ENCODE measurements at places on chromosomes 4 and X. TPM values are rescaled to one million over a fixed set of nuclear protein-coding genes. Genes with fewer than 3 reads are reported as not detected.

Gene NOX1
- 0.08 TPM for total RNA-seq

- no peak for ATAC-seq
Measured at GRCh38 chr4:169799260-169799659, 41.5 kb upstream of the HPF1 start.

GRCh38 chrX:41688835-41689234 lies at the start of gene GPR34:
Gene GPR34, plus strand, starts transcription at chrX:41688973. Its CDS starts 6,661 bp downstream, at chrX:41695634.
- no peak for ATAC-seq

Gene SOWAHB
- 9.6 TPM for total RNA-seq

DNA sequence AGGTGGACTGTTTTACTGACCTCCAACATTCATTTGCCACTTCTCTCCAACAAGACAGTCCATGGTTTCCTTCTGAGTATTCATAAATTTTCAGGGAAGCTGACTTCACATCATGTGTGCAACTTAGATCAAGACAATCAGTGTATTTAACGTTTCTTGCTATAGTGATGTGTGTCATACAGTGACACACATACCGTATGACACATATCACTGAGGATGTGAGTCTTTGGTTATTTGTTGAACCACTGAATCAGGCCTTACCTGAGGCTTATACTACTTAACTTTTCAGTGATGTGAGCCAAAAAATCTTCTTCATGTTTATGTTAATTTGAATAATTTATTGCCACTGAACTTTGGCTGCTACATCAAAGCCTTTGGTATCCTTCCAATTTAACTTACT lies 166.8 kb downstream of the BMPR1B start:
- ATAC-seq = peak; percentile 80

DNA sequence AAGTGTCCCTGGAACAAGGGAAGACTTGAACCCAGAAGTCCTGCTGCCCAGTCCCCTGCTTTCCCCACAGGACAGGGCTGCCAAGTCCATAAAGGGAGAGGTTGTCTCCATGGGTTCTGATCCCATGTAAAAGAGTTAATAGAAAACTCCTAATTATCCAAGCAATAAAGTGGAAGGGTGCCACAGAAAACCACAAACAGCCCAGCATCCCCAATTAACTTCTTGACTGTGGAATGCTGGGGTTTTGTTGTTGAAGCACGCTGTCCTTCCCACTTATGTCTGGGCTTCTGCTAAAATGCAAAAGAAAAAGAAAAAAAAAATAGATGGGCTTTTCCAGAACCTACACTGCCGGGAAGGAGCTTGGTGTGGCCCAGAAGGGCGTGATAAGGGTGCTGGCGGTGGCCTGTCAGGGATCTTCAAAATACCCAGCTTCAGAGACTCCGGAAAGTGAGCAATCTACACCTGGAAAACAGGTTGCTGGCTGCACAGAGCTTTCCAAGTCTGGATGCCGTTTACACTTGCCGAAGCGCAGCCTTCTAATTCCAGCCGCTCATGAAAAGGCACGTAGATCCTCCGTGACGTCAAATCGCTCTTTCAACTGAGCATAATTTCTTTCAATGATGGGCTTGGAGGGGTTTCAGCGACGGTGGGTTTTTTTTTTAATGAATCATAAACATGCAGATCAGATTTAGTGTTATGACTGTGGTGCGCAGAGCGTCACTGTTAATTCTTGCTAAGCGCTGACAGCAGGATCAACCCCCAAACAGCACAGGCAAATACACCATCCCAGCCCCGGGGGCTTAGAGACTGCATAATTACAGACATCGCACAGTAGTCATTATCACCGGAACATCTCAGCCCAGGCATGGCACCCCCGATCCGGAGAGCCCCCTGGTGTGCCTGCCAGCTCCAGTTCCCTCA lies 197.6 kb downstream of the BCOR start:
- ATAC-seq = peak; percentile 67

- no peak for ATAC-seq
Measured at GRCh38 chr4:66169341-66169740, 499.1 kb upstream of the EPHA5 start.

DNA sequence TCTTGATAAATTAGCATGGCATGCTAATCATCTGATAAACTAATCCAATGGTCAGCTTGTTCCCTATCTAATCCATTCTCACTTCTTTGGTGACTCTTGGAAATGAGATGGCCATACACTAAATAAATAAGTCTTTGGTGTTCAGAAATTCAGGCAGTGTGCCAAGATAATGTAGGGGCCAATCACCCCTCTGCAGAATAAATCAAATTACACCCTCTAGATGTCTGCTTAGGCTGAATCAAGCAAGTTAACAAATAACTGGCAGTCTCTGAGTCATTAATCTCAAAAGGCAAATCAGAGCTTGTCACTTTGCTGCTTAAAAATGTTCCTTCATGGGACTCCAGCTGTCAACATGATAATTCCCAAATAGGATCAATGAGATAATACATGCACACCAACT lies 97.4 kb downstream of the NLGN4X start:
- ATAC-seq = no peak

GRCh38 chr4:53674903-53675302 lies 83.6 kb upstream of the LNX1 start:
- no peak for ATAC-seq
